ENCODE measurements at places on chromosomes 16 and 17.

DNA sequence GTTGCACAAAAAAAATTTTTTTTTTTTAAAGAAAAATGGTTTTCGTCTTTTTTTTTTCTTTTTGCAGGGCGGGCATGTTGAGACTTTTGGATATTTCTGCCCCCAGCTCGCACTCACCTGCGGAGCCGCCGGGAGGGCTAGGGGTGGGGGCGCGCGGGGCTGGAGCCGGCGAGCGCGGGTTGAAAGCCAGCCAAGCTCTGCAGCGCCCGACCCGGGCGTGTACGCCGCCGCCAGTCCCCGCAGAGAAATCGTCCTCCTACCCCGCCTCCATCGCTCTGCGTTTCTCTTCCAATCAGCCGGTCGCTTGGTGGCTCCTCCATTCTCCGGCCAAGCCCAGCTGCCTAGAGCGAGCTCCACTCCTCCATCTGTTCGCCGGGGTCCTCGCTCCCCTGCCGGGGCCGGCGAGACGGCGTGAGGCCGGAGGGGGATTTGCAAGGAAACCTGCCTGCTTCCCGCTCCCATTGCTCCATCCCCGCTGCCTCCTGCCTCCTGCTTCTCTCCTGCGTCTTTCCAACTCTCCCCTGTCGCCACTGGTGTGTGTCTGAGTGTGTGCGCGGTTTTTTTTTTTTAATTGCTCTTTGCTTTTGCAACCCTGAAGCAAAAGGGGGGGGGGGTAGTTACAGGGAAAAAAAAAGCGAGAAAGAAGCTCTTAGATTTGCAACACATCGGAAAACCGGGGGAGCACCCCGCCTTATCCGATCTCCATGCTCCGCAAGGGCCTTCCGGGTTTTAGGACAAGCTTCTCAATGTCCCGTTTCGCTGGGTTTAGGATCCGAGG is 1.8 kb upstream of the UBTF start:
- H3K36me3 ChIP-seq, result peaks cover 12% of the 10 kb centered on the region
- H3K4me1 ChIP-seq, result peaks cover 36% of the 10 kb centered on the region
- H3K4me3 ChIP-seq, result peak overlapping the region; percentile 85
- peak overlapping the region; percentile 98 for H3K27ac ChIP-seq

DNA sequence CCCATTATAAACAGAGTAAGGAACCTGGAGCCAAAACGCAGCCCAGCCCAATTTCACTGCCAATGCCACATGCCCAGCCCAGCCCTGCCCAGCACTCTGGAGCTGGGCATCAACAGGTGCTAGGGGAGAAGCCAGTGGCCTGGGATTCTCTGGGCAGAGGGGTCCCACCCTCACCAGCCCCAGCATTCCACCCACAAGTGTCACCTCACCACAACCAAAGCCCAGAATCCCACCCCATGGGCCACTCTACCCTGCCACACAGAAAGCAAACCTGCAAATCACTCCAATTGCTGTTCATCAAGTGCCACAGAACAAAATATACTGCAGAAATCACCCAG is 102.5 kb upstream of the CDH5 start:
- H3K4me3 ChIP-seq, result no peak overlapping the region
- H3K27me3 ChIP-seq, result peaks cover 3% of the 10 kb centered on the region
- H3K4me1 ChIP-seq, result no peaks in the 10 kb centered on the region
- no peak overlapping the region for H3K27ac ChIP-seq
- H3K36me3 ChIP-seq, result no peaks in the 10 kb centered on the region

DNA sequence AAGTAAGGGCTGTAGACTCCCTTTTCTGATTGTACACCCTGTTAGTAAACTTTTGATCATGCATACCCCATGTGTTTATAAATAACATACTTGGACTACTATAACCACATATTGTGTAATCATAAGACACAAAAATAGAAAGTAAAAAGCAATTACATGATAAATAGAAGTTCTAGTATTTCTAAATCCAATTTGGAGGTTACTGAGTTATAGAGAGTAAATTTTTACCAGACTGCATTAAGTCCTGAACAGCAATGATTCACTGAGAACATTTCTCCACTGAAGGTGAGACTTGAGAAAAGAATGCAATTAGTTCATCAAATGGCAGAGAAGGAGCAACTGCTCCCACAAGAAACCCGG is 7.7 kb upstream of the TBKBP1 start:
- H3K4me1 ChIP-seq, result peaks cover 30% of the 10 kb centered on the region
- H3K4me3 ChIP-seq, result no peak overlapping the region
- H3K36me3 ChIP-seq, result peaks cover 36% of the 10 kb centered on the region

- H3K4me3 ChIP-seq, result no peak overlapping the region
- H3K4me1 ChIP-seq, result no peaks in the 10 kb centered on the region
- no peak overlapping the region for H3K27ac ChIP-seq
Observed at GRCh38 chr16:11030990-11031510, 86.7 kb downstream of the CLEC16A start.

DNA sequence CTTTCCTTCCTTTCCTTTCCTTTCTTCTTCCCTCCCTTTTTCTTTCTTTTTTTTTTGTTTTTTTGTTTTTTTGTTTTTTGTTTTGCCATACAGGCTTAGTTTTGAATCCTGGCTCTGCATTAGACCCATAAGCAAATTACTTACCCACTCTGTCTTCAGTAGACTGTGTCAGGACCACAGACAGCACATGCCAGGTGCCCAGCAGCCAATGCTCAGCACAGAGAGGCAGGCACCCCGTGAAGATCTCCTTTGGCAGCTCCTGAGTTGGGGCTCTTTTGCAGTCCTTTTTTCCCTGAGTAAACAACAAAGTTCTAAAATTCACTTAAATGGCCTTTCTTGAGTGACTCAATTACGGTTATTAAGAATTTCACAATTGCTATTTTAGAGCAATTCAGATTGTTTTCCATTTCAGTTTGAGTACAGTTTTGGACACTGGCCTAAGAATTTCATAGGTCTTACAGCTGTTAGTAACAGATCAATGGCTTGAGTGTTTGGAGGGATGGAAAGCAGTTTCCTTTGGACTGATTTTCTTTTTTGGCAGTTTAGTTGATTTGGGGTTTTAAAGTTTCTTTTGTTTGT is 26.2 kb upstream of the SLC5A11 start:
- peak overlapping the region; percentile 18 for H3K27ac ChIP-seq
- no peaks in the 10 kb centered on the region for H3K4me1 ChIP-seq
- DNase-seq, result no peak
- peaks cover 99% of the 10 kb centered on the region for H3K36me3 ChIP-seq
- no peaks in the 10 kb centered on the region for H3K27me3 ChIP-seq
- H3K4me3 ChIP-seq, result no peak overlapping the region

- peaks cover 14% of the 10 kb centered on the region for H3K4me1 ChIP-seq
- DNase-seq, result no peak
- no peaks in the 10 kb centered on the region for H3K27me3 ChIP-seq
- no peak overlapping the region for H3K27ac ChIP-seq
- H3K4me3 ChIP-seq, result no peak overlapping the region
Observed at GRCh38 chr17:66002063-66002585, 189.8 kb downstream of the CEP112 start.
